ENCODE measurements at places on chromosomes 6 and 20.

GRCh38 chr6:131733376-131734016 lies 22.7 kb upstream of the CTAGE9 start:
- DNase-seq: no peak

- DNase-seq: no peak
Measured at GRCh38 chr6:44059359-44060346, 67.6 kb downstream of the MRPL14 start.

DNA sequence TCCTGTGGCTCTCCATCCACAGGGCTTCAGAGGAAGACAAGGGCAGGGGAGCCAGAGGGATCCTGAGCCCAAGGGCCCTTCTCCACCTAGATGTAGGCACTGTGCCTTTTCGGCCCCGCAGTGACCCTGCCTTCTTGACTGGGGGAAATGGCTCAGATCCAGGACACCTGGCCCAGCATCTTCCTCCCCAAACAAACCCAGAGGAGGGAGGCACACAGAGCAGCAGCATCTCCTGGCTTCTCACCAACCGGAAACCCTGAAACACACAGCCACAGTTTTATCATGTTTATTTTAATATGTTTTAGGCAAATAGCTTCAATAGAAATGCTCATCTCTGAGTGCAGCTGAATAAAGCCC lies 84.5 kb upstream of the LRFN2 start:
- no peak for DNase-seq

GRCh38 chr6:89992818-89993217 lies 98.5 kb downstream of the GJA10 start:
- no peak for DNase-seq

GRCh38 chr6:156350337-156350736 lies 426.8 kb upstream of the ARID1B start:
- DNase-seq: no peak

GRCh38 chr6:93721386-93722048 lies 302.2 kb upstream of the EPHA7 start:
- DNase-seq: no peak

- DNase-seq: no peak
Measured at GRCh38 chr6:127630800-127631199, 53.8 kb downstream of the C6orf58 start.

GRCh38 chr6:130434174-130434873 lies 68.5 kb downstream of the TMEM200A start:
- DNase-seq: no peak

DNA sequence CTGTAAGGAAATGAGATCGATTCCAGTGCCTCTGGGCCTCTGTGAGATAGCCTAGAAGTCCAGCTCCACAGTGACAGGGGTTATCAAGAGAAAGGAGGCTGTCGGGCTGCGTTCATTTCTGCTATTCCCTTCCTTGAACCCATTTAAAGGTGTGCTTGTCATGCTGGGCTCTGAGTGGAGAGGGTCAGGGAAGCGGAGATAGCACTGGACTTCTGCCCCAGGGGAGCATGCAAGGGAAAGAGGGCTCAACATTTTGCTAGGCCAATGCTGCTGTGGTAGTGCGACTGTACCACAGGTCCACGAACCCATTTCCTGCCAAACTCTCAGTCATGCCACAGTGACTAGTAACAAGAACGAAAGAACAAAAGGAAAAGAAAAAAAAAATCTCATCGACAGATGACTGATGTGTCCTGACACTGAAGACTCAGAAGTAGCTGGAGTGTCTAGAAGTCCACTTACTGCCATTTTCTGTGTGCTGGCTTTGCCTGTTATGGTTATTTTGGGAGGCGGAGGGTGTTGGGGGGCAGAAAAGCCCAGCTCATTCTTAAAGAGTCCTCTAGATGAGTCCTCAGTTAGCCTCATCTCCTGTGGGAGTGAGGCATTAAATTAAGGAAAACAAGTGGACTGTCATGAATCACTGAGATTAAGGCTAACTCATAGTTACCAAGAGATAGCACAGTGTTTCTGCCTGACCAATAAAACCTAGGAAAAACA lies 8.1 kb downstream of the NEDD9 start:
- peak; percentile 36 for DNase-seq

DNA sequence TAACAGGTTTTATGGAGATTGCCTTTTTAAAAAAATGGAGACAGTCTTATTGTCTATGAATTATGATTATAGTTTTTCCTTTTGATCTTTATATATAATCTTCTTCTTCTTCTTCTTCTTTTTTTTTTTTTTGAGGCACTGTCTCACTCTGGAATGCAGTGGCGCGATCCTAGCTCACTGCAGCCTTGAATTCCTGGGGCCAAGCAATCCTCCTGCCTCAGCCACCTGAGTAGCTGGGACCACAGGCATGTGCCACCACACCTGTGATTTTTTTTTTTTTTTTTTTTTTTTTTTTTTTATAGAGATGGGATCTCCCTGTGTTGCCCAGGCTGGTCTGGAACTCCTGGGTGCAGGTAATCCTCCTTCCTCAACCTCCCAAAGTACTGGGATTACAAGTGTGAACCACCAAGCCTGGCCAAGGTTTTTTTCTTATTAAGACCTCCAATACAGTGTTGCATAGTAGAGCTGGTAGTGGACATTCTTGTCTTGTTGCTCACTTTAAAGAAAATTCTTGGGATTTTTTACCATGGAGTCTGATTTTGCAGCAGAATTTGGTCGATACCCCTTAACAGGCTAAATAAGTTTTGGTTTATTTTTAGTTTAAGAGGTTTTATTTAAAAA lies 46.5 kb downstream of the STK4 start:
- DNase-seq: no peak

DNA sequence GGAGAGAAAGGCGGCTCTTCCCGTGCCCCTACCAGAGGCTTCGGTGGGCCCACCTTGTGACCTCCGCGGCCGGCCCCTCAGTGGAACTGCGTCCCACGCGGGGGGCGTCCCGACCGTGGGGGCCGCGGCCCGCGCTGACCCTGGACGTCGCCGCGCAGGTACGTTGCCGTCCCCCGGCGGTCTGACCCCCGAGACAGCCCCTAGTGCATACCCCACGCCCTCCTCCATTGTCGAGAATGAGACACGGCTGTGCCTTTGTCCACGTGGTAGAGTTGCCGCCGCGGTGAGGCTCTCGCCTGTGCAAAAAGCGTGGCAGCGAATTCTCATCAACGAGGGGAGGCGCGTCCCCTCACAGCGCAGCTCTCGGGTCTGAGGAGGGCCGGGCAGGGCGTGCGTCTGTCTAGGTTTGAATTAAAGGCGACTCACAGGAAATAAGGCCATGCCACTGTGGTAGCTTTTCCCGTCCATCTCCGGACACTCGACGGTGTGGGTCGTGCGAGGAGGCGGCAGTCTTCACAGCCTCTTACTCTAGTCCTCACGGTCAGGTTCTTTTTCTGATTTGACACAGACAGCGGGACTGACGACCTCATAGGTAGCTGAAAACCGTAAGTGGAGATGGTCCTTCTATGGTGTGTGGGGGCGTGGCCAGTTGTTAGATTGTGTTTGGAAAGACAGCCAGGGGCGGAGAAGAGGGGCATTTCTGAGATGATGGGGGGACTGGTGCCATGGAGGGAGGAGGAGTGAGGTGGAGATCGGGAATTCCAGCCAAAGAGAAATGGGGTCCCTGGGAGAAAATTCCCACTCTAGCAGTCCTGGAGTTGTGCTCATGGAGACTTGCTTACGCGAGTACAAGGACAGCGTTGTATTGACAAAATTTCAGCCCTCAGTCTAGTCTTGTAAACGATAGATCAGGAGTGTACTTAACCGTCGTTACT lies 580 bp downstream of the NXT1 start:
- DNase-seq: peak; percentile 64

DNA sequence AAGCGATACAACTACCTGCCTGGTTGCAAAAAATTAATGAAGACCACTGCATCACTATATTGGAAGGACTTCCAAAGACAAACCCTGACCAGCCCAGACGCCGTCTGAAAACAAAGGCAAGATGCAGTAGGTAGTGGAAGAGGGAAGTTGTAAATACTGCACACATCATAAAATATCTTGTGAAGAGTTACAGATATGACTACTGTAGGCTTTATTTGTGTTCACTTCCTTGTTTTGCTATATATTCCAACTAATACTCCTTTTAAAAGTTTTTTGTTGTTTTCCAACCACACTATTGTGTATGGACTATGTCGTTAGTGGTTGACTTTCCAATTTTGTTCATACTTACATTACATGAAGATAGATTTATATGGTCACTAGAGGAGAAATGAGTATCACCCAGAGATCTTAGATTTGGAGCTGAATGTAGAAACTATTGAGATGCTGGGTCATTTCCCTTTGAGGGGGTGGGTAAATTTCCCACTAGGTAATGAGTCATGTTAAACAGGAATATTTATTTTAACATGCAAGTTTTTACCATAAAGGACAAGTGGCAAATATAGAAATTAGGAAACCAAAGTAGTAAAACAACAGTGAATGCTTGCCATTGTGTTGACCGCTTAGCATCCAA lies 16.6 kb upstream of the TXLNB start:
- no peak for DNase-seq

DNA sequence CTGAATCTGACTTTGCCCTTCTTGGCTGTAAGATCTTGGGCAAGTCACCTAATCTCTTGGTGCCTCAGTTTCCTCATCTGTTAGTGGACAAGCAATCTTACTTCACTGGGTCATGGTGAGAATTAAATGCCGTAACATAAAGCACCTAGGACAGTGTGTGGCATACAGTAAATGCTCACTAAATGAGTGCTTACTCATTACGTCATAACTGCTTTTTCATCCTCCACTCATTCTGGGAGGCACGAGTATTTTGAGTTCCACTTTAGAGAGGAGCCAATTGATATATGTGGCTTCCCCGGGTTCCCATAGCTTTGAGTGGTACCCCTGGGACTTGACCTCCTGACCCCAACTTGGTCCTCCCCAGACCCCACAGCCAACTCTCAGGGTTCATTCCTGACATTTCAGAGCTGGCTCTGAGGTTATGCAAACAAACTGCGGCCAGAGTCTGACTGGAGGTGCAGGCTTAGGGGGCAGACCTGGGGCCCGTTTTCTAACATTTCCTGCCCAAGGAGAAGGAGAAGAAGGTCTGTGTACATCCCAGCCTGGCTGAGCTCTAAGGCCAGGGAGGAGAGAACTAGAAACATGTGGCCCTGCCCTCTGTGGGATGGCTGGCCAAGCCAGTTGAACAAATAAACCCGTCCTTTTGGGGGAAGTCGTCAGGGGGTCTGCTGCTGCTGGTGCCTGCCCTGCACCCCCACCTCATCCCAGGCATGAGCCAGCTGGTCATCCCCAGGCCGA lies 5.8 kb downstream of the ANGPT4 start:
- DNase-seq: no peak

DNA sequence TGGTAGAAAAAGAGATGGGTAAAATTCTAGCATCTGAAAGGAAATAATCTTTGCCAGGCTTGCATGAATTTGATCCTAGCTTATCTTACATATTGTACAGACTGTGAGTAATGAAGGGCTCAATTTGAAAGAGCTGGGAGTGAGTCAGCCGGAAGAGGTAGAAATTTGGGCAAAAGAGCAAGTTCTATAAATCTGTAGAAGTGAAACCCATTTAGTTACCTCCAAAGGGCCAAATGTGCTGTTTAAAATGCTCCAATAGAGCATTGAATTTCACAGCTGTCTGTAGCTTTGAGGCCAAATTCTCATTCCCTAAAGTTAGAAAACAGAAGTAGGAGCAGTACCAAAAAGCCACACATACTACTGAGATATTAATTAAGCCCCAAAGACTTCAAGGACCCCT lies 466.1 kb downstream of the BTBD3 start:
- no peak for DNase-seq

DNA sequence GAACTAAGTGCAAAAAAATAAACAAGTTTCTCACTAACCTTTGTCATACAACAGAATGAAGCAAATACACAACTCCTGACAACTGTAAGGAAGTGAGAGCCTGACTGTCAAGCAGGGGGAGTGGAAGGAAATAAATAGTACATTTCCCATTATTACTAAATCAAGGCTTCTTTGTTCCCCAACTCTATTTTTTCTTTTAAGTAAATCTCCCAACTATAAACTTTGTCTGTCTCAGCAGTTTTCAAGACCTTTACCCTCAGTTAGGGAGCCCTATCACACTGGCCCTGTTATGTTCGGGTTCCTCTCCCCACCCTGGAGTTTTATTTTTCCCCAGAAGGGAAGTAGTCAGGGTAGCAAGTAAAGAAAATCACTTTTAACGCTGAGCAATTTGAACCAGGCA lies 24.1 kb upstream of the IPCEF1 start:
- DNase-seq: no peak

- peak; percentile 67 for DNase-seq
Measured at GRCh38 chr6:44642870-44643522, 255.5 kb downstream of the CDC5L start.

GRCh38 chr6:144745439-144745838 lies 460.3 kb downstream of the UTRN start:
- DNase-seq: no peak

- no peak for DNase-seq
Measured at GRCh38 chr6:34839666-34840352, 47.9 kb downstream of the BLTP3A start.

- DNase-seq: no peak
Measured at GRCh38 chr6:14396826-14397517, 279.4 kb downstream of the CD83 start.

GRCh38 chr6:135782546-135782945 lies 69.0 kb upstream of the PDE7B start:
- DNase-seq: no peak

DNA sequence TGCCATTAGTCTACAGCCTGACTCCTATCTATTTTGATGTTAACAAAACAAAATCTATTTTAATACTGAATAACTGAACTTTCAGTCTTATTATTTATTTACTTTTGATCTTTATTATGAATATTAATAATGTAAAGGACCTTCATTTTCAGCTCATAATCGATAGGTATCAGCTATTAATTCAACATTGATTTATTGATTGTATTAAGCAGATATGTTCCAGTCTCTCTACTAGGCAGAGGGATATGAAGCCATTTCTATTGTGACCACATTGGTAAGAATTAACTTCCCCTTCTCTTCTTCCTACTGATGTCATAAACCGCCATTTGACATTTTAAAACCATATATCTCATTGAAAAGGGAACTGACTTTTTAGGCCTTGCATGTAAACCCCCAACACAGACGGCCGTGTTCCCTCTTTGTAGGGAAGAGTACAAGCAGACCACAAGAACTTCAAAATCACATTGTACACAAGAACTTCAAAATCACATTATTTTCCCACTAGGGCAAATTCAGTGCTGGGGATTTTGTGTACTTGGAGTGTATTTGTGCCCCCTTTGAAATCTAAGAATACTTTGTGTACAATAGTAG lies 69.5 kb upstream of the FABP7 start:
- DNase-seq: no peak

GRCh38 chr6:84728602-84729001 lies 35.8 kb downstream of the TBX18 start:
- no peak for DNase-seq

- DNase-seq: no peak
Measured at GRCh38 chr6:9161731-9162130, 726.4 kb upstream of the SLC35B3 start.

GRCh38 chr6:99287523-99287922 lies 62.0 kb downstream of the FAXC start:
- no peak for DNase-seq

DNA sequence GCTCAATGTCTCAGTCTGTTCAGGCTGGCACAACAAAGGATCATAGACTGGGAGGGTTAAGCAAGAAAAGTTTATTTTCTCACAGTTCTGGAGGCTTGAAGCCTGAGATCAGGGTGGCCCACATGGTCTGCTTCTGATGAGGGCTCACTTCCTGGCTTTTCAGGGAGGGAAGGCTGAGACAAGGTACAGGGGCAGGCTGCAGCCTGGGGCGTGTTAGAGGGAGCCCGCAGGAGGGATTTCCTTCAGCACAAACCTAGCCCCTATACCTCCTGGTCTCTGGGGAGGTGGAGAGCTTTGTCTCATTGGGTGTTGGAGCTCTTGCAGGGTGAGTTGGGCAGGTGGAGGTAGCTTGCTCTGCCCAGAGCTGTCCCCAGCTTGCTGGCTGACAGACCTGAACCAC lies 81.1 kb upstream of the GPR6 start:
- no peak for DNase-seq

Data from stimulated activated naive CD4-positive, alpha-beta T cell treated with Interleukin-2 at 50 U/mL for 16 hours (primary cell).